ENCODE measurements at places on chromosomes 5 and 9.

DNA sequence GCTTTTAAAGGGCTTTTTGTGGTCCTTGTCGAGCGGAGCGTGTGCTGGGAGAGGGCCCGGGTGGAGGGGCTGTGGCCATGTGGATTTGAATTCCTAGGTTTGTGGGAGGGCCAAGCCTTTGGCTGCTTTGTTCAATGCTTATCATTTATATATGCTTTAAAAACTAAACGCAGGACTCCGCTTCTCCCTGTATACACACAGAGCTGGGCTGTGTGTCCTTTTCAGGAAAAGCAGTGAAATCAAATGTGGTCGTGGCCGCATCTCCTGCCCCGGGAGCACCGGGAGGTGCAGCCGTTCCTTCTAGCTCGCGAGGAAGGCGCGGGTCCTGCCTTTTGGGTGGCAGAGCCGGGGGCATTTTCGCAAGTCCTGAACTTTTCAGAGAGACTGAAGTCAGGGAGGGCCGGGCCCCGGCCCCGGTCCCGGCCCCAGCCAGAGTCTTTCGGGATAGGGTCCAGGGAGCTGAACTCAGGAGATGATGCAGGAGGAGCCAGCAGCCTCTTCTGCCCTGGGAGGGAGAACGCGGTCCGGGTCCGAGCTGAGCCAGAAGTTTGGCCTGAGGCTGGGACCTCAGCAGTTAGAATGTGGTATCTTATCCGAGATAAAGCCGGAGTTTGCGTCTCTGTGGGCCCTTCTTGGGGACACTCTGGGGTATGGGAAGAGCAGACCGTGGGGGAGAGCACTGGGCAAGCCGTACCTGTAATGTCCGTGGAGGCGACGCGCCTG, 158.8 kb downstream of the C9orf152 start:
- no peak for DNase-seq

DNA sequence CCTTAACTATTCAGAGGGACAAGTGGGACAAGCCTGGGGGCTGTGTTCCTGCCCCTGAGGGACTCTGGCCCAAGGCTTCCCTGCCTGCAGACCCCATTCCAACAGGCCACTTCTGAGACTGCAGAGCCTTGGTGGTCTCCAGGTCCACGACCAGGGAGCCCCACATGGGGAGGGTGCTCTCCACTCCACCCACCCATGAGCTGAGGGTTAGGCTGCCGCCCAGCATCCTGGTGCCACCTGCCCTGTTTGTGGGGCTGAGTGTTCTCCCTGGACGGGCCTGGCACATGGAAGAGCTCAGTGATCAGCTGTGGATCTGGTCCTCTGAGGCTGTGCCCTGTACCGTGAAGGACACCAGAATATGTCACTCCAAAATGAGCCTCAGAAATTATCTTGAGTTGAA, 2.5 kb upstream of the ABO start:
- DNase-seq = no peak

- DNase-seq = no peak
These were observed 59.9 kb upstream of the ARRDC3 start for GRCh38 chr5:91443023-91443422.

- no peak for DNase-seq
These were observed 195.5 kb downstream of the RGS3 start for GRCh38 chr9:113659039-113659438.

- no peak for DNase-seq
These were observed 86.9 kb downstream of the AOPEP start for GRCh38 chr9:94813379-94813778.

DNA sequence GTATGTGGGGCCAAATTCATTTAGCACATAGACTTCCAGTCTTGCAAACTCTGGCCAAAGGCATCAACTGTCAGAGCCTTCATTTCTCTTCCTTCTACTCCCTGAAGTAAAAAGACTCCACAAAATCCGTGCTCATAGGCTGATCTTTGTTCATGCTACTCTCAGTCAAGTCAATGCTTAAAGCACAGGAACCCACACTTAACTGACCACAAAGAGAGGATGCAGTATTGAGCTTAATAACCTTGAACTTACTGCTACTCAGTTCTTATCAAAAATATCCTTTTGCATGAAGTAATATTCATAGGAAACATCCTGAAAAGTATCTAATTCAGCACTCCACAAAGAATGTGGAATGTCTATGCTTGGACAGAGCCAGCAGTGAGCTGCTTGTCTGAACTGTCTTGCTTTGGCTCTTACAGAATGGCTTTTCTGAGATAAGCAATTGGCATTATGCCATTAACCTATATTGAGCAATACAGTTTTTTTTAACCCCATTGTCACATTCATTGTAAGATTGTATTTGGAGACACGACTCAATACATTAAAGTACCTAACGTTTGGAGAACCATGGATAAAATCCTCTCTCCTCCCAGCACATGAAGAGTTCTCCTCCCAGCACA, 21.7 kb downstream of the LPAR1 start:
- no peak for DNase-seq

DNA sequence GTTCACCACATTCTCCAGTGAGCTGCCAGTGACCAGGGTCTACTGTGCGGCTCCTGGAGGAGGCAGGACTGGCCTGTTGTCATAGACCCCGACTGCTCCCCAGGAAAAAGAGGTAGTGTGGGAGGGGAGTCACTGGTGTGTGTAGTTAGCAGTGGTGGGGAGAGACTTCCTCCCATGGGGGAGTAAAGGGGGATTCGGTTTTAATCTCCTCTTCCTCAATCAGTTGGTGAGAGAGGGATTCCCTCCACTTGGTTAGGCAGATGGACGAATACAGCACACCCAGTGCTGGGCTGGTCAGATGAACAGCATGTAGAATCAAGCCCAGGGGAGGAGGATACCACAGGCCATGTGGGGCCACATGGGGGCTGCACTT, 207.6 kb upstream of the S1PR3 start:
- DNase-seq = no peak

- DNase-seq = no peak
These were observed 14.3 kb downstream of the CD180 start for GRCh38 chr5:67182301-67182790.

- no peak for DNase-seq
These were observed 308.1 kb downstream of the LRRC70 start for GRCh38 chr5:62886603-62887315.

DNA sequence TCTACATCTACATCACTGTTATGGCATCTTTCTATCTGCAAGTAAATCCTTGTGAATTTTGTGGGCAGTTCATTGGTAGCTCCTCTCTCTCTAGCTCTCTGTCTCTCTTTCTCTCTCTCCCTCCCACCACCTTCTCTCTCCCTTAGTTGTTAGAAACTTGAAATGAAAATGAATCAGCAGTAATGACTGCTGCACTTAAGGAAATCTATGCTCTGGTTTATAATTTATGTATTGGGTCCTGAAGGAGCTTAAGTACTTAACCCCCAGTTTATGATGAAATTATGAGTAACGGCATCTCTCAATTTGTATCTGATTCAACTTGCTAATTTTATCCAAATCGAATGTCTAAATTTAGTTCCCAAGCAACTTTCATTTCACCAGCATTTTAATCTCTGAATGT, 52.0 kb upstream of the PTGER4 start:
- no peak for DNase-seq

GRCh38 chr5:81045389-81045807, 85.2 kb downstream of the RASGRF2 start:
- DNase-seq = no peak
